D341Med (cell line): ENCODE measurements at places on chromosomes 5 and 9.
A peak's percentile ranks its signal among the peaks of the same experiment; 100 is the strongest.

- no peak for DNase-seq
Measured at GRCh38 chr5:77087484-77088261, 588 bp upstream of the ZBED3 start.

- DNase-seq: no peak
Measured at GRCh38 chr9:75612205-75612604, 278.3 kb upstream of the PCSK5 start.

- DNase-seq: no peak
Measured at GRCh38 chr9:840343-840742, 1.2 kb upstream of the DMRT1 start.

DNA sequence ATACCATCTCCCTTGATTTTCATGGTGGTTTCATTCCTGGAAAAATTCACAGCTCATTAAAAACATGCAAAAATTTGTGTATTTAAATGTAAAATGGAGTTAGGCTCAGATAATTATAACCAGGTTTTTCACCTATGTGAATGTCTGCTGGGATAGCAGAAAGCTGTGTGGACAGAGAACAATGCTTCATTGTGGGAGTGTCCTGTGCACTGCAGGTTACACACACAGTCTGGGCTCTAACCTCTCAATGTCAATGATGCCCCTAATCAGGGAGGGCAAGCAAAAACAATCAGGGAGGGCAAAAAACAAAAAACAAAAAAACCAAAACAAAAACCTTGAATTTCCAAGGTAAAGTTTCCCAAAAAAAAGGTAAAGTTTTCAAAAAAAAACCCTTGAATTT lies 158.9 kb upstream of the KLF9 start:
- no peak for DNase-seq

GRCh38 chr5:52893105-52893504 lies 96.0 kb upstream of the ITGA2 start:
- no peak for DNase-seq

- DNase-seq: no peak
Measured at GRCh38 chr5:100772006-100772405, 131.1 kb downstream of the ST8SIA4 start.

DNA sequence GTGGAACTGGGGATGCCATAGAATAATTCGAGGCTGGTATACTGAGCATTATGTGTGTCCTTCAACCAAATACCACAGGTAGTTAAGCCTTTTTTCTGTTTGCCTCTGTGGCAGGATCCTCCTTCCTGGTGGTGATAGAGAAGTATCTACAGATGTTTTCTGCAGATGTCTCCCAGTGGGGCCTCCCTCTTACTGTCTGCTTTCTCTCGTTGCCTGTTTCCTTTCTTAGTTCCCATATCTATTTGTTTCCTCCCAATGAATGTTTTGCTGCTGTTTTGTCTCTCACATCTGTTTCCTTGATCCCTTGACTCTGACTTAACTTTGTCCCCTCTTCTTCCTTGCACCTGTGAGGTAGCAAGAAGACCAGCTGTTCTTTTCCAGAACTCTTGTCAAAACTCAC lies 130.9 kb upstream of the NUDT12 start:
- DNase-seq: no peak

- no peak for DNase-seq
Measured at GRCh38 chr9:2018764-2019558, 3.8 kb downstream of the SMARCA2 start.

- no peak for DNase-seq
Measured at GRCh38 chr9:107222020-107222522, 61.0 kb upstream of the RAD23B start.

GRCh38 chr9:127158786-127159324 lies 36.4 kb upstream of the ANGPTL2 start:
- DNase-seq: no peak

GRCh38 chr5:54669845-54670244 lies 152.3 kb downstream of the SNX18 start:
- no peak for DNase-seq

DNA sequence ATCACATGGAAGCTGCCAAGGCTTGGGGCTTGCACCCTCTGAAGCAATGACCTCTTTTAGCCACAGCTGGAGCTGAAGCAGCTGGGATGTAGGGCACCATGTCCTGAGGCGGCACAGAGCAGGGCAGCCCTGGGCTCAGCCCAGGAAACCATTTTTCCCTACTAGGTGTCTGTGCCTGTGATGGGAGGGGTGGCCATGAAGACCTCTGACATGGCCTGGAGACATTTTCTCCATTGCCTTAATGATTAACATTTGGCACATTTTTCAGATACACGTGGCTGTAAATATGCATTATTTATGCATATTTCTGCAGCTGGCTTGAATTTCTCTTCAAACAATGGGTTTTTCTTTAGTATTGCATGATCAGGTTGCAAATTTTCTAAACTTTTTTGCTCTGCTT lies 81.7 kb downstream of the OSMR start:
- DNase-seq: no peak

DNA sequence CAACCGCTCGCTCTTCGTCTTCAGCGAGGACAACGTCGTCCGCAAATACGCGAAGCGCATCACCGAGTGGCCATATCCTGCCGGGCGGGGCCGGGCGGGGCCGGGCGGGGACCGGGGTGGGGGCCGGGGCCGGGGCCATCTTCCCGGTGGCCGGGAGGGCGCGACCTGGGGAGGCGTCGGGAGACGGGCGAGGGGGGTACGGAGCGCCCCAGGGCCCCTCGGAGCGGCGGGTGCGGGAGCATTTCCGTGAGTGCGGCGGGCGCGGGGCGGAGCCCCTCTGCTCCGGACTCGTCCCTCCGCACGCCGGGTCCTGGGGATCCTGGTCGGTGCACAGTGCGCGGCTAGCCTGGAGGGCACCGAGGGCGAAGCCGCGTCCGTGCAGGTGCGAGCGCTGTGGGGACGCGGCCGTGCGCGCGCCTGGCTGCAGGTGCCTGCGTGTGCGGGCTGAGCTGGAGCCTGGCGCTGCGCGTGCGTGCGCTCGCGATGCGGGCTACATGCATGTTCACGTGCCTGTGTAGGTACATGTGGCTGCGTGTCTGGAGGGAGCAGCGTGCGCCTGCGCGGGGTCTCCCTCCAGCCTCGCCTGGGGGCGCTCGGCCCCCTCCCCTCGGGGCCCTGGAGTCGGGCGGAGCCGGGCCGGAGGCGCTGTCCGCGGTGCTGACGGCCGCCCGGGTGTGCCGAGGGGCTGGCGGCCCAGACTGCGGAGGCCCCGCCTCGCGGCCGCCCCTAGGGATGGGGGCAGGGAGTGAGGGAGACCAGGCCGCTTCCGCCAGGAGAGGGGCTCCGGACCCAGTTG lies 762 bp downstream of the CACNA1B start:
- peak; percentile 84 for DNase-seq

- no peak for DNase-seq
Measured at GRCh38 chr5:113226116-113226736, 208.6 kb downstream of the TSSK1B start.
